Lung (tissue), 17 donors: ENCODE measurements at places on chromosomes 1 and 21. TPM values are rescaled to one million over a fixed set of nuclear protein-coding genes. Genes with fewer than 3 reads are reported as not detected.

- DNase-seq, result no peak
- no peak overlapping the region for H3K27ac ChIP-seq
- no peak overlapping the region for H3K4me3 ChIP-seq
- peaks cover 2% of the 10 kb centered on the region for H3K4me1 ChIP-seq
- no peaks in the 10 kb centered on the region for H3K27me3 ChIP-seq
Measured at GRCh38 chr1:42240966-42241755, 76.6 kb upstream of the GUCA2A start.

GRCh38 chr1:17475752-17476151, 36.3 kb upstream of the RCC2 start:
- H3K27ac ChIP-seq, result no peak overlapping the region
- no peaks in the 10 kb centered on the region for H3K27me3 ChIP-seq
- no peak overlapping the region for H3K4me3 ChIP-seq
- H3K4me1 ChIP-seq, result no peaks in the 10 kb centered on the region

FAM72A gene
- 5.6 TPM for total RNA-seq

DNA sequence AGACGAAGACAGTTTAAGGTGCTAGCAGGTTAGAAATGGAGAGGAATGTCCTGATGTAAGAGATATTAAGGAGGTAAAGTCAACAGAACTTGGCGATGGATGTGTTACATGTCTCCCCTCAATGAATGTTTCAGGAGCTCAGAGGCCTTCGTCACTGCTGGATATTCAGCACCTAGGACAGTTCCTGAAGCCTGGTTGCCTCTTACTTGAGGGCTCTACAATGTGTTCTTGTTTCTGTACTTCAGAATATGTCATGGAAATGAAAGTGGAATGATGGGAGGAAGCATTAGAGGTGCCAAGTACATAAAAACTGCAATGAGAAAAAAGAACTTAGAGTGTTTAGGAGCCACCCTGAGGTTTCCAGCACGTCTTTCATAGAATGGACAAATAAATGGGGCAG, 17.7 kb downstream of the TNR start:
- H3K4me3 ChIP-seq, result no peak overlapping the region
- no peak overlapping the region for H3K27ac ChIP-seq
- H3K4me1 ChIP-seq, result no peaks in the 10 kb centered on the region
- H3K27me3 ChIP-seq, result no peaks in the 10 kb centered on the region

PROX1 gene
- 7.6 TPM for total RNA-seq

GRCh38 chr1:54088385-54088784, 35.0 kb downstream of the TCEANC2 start:
- peaks cover 2% of the 10 kb centered on the region for H3K36me3 ChIP-seq
- peak; percentile 18 for DNase-seq
- H3K27ac ChIP-seq, result no peak overlapping the region
- no peaks in the 10 kb centered on the region for H3K27me3 ChIP-seq
